Cerebellar nuclear complex (tissue), 1 donor: ENCODE measurements at places on chromosomes 4 and X.

DNA sequence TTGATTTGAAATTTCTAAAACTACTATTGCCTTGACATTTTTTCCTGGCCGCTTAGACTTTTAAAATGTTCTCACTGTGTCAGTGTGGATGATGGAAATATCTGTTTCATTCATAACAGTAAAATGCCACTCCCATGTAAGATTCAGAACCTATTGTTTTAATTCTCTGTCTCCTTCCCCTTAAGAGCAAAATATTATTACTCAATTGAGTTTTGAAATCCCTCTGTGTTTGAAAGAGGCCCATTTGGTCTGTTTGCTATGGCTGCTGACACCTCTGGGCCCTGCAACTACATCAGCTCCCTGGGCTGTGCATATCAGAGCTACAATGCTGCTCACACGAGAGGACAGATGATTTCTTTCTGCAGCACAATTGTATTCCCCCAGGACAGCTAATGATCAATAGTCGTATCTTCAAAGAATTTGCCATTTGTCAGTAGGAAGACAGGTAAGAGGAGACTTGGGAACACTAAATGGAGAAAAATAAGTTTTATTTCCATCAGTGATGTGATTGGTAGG is 388.0 kb upstream of the GALNT7 start:
- DNase-seq: no peak

DNA sequence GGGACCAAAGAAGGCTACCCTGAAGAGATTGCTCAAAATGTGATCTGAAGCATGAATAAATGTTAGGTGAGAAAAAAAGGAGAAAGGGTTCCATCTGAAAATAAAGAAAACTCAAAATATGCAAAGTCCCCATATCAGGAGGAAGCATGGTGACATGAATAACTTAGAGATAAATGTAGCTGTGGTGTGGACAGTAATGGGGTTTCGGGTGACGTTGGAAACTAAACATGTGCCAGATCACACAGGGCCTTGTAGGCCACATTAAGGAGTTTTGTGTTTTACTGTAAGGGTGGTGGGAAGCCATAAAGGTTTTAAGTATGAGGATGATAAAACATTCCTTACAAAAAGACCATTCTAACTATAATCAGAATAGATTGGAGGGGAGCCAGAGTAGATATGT is 40.3 kb upstream of the ACSL4 start:
- DNase-seq: no peak

DNA sequence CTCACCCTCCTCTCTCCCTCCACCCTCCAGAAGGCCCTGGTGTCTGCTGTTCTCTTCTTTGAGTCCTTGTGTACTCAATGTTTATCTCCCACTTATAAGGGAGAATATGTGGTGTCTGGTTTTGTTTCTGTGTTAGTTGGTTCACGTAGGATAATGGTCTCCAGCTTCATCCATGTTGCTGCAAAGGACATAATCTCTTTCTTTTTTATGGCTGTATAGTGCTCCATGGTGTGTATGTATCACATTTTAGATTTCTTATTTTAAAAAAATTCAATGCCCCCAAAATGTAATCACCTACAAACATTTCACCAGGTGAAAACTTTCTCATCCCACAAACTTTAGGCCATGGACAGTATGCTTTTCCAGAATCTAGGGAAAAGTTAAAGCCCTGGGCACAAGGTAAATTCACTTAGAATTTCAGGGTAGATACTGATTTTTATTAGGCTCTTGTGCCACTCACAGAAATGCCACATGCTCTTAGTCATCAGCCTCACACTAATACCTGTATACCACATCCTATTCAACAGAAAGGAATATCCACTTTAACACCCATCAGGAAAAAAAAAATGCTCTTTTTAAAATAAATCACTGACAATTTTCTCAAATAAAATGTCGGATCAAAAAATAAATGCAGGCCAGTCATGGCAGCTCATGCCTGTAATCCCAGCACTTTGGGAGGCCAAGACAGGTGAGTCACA is 104.8 kb upstream of the ENPP6 start:
- no peak for DNase-seq

DNA sequence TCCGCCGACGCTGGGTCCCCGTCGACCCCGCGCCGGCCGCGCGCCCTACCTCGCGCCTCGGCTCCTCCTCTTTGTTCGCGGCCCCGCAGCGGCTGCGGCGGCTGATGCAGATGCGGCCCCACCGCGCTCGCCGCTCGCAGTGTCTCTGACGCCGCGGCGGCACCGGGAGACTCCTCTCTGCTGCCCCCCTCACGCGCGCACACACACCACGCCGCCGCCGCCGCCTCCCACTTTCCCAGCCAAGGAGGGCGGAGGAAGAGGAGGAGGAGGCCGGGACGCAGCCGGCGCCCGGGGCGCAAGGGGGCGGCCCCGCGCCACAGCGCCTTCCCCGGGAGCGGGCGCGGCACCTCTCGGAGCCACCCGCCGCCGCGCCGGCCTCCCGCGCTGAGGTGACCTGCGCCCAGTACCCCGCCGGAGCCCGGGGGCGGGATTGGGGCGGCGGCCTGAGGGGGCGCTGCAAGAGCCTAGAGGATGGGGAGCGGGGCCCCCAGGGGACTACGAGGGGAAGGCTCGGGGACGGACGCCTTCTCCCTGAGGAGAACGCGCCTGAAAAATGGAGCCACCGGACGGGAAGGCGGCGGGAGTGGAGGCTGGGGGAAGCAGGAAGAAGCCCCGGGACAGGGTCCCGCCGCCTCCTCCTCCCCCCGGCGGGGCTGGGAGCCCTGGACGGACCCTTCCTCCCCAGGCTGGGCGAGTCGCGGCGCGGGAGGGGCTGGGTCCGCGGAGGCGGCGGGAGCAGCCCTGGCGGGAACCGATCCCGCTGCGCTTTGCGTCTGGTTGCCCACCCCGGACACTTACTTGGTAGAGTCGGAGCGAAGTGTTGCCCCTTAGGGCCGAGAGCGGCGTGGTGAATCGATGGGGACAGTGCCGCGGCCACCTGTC is at the start of gene SH3RF1:
Gene SH3RF1 (minus strand): TSS at position 147 of the 882 bp plus-strand sequence. CDS start 1,744 bp downstream, outside the sequence.
- no peak for DNase-seq

DNA sequence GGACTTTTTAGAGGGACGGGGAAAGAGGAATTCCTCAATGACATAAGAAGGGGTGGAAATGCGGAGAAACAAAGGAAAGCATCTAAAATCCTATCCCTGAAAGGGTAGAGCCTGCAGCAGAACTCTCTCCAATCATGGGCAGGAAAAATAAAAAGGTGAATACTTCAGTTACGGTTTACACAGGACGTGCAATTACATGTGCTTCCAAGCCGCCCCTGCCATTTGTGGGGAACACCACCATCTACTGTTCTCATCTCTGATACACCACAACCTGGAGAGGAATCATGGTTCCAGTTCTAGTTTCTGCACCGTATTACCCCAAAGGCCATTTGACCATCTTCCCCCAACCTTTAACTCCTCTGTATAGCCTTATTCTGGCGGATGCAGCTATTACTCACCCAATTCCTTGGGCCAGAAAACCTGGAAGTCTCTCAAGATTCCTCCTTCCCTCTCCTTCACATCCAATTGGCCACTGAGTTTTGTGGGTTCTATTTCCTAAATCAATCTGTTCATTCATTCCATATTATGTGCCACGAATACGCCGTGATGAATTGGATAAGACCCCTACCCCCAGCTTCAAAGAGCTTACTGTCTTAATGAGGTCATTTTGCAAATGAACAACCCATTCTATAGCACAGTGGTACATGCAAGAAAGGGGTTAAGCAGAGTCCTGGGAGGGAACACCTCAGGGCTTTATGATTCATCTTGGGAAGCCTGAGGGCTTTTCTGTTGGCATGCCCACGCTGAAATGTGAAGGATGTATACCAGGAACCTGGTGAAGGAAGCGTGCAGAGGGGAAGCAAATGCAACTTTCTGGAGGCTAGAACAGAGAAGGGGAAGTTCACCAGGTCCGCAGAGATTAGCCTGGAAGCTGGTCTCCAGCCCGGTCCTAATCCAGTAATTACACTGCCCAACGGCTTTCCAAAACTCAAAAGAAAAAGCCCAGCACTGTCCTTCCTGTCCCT is 1.4 kb upstream of the MSL3 start:
- no peak for DNase-seq
